Mesenteric fat pad (tissue), 1 donor: ENCODE measurements at places on chromosomes 3 and 15.

GRCh38 chr15:67152429-67152828 lies 87.0 kb downstream of the SMAD3 start:
- no peak for DNase-seq

DNA sequence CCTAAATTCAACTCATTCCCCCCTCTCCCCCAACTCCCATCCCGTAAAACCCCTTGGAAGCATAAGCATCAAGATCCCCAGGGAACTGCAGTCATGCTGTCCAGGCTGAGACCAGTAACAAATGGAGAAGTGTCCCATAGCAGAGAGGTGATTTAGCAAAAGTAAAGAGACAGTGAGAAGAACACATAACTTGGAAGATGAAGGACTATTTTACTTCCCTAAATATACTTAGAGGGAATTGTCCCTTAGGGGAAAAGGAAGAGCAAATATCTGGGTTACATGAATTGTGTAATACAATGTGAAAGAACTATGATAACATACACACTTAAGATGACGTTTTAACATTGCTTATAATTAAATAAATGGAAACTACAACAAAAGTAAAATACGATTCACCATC lies 61.6 kb upstream of the LRRFIP2 start:
- DNase-seq, result no peak

- DNase-seq, result peak; percentile 96
Measured at GRCh38 chr3:128993461-128994172, at the start of gene CFAP92. CFAP92 (minus strand) TSS chr3:128994076; CDS start chr3:128993304, 772 bp downstream.

- DNase-seq, result no peak
Measured at GRCh38 chr3:33277193-33277882, at the start of gene FBXL2. FBXL2 (plus strand) TSS chr3:33277442; CDS start chr3:33277513, 71 bp downstream.

GRCh38 chr3:167885277-167885676 lies 149.8 kb downstream of the SERPINI1 start:
- no peak for DNase-seq

- no peak for DNase-seq
Measured at GRCh38 chr3:102348904-102349303, 85.9 kb upstream of the ZPLD1 start.
